ENCODE measurements at places on chromosomes 3 and 15.

- no peak for DNase-seq
These were observed 17.4 kb upstream of the CACNA2D2 start for GRCh38 chr3:50520849-50521248.

- DNase-seq = no peak
These were observed 54.9 kb downstream of the HCN4 start for GRCh38 chr15:73313861-73314260.

DNA sequence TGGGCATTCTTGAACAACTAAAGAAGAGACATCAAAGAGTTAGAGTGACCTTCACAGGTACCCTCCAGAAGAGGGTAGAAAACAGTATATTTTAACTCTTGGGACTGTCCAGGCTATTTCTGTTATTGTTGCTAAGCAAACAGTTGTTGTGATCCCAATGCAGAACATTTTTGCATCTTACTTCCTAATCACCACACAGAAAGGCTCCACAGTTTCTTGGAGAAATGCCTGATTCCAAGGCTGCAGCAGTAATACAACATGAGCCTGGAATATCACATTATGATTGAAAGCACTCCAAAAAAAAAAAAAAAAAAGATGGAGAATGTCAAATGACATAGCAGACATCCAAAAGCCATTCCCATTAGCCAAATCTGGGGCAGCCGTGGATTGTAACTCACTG, 195.6 kb downstream of the CTNNB1 start:
- DNase-seq = no peak

- DNase-seq = no peak
These were observed 29.5 kb downstream of the CORO2B start for GRCh38 chr15:68608206-68608843.

GRCh38 chr3:77204788-77205187, 164.9 kb downstream of the ROBO2 start:
- no peak for DNase-seq

- DNase-seq = no peak
These were observed 46.2 kb upstream of the PLCL2 start for GRCh38 chr3:16838561-16838960.

GRCh38 chr15:41832875-41833274, 5.0 kb downstream of the JMJD7 start:
- no peak for DNase-seq

- DNase-seq = no peak
These were observed 87.8 kb downstream of the C3orf85 start for GRCh38 chr3:109224333-109224732.

GRCh38 chr3:194084284-194084683, 51.7 kb upstream of the HES1 start:
- no peak for DNase-seq

- DNase-seq = no peak
These were observed 76.6 kb downstream of the CNTN3 start for GRCh38 chr3:74537857-74538256.

DNA sequence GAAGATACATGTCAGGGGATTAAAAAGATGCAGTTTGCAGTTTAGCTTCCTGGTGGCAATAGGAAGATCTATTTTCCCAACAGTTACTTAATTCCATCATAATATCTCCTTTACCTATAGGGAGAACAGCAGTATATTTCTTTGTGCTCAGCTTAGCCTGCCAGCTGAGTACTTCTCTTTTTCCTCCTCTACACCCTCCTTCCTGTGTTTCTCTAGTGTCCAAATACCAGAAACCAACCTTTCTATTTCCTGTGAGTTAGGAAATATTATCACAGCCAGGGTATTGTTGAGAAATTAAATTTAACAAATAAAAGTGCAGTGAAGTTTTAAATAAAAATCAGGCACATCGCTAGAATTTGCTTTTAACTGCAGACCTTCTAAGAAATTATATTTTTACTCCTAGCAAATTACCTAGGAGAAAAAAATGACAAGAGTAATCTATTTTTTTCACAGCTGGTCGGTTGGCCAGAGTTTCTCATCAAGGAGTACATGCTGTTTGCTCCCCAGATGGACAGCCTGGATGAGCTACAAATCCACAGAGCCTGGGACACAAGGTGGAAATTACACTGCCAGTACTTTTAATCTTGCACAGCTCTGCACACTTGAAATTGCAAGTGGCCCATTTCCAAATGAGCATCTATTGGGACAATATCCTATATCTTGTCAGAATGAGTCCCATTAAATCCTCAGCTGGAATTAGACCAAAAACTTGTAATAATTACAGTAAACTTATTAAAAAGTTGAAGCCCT, 185.2 kb upstream of the CFAP20DC start:
- DNase-seq = no peak

- DNase-seq = no peak
These were observed 165.9 kb downstream of the STAC start for GRCh38 chr3:36546226-36546625.

DNA sequence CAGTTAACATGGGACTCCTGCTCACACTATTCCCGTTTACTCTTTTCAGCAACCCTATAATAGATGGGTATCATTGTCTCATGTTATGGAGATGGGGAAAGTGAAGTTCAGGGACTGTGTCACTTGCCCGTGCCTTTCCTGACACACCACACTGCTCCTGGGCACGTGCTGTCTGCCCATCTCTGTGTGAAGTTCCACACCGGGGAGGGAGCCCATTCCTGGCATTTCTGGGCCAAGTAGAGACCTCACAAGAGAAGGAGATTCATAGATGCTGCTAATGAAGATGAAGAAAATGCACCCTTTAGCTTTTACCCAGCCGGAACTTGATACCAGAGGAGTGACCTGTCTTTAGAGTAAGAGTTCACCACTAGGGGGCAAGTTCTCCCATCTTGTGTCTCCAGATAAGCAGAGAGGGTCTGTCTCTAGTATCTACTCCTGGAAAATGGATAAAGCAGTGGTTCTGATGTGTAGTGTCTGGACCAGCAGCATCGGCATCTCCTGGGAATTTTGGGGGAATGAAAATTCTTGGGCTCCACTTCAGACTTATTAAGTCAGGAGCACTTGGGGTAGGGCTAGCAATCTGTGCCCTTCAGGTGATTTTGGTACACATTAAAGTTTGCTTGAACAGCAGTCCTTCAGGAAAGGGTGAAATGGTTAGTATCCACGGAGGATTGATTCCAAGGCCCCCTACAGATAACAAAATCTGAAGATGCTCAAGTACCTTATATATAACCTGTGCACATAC, 2.0 kb upstream of the TOPBP1 start:
- no peak for DNase-seq

GRCh38 chr3:156606729-156607128, 51.8 kb upstream of the SSR3 start:
- no peak for DNase-seq

- DNase-seq = no peak
These were observed 77.0 kb upstream of the HEG1 start for GRCh38 chr3:125132815-125133214.

- DNase-seq = no peak
These were observed 960 bp downstream of the THBS1 start for GRCh38 chr15:39581793-39582285.

GRCh38 chr3:190192087-190192486, 71.4 kb upstream of the P3H2 start:
- no peak for DNase-seq

DNA sequence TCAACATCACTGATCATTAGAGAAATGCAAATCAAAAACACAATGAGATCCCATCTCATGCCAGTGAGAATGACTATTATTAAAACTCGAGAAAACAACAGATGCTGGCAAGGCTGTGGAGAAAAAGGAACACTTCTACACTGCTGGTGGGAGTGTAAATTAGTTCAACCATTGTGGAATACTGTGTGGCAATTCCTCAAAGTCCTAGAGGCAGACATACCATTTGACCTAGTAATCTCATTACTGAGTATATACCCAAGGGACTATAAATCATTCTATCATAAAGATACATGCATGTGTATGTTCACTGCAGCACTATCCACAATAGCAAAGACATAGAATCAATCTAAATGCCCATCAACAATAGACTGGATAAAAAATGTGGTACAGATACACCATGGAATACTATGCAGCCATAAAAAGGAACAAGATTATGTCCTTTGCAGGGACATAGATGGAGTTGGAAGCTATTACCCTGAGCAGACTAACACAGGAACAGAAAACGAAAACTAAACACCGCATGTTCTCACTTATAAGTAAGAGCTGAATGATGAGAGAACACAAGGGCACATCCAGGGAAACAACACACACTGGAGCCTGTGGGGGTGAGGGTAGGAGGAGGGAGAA, 15.2 kb upstream of the AVEN start:
- no peak for DNase-seq

- peak; percentile 81 for DNase-seq
These were observed 154.8 kb downstream of the PLCL2 start for GRCh38 chr3:17039594-17039993.

DNA sequence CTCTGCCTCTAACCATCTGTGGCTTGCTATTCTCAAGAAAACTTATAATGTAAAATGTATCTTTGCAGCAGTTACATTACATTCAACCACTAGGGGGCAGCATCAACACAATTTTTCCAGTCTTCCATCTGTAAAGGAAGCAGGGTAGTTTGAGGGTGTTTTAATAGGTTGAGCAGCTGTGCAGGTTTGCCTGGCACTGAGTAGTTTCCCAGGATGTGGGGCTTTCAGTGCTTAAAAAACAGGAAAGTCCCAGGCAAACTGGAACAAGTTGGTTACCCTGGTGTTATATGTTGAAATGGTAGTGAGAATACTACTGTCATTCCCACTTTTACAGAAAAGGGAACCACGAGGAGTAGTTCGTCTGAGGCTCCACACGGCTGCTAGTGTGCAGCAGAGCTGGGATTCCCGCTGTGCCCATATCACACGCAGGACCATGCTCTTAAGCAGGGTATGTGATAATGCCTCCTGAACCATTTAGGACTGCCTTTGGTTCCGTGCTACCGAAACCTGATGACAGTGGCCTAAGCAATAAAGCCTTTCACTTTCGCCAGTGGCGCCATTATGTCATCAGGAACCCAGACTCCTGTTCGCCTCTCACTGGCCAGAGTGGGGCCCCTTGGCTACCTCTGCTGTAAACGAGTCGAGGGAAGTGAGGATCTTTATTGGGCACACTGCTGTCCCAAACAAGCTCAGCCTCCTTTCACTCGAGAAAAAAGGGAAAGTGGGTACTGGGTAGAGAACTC, 64.7 kb upstream of the ZBTB38 start:
- DNase-seq = peak; percentile 58

GRCh38 chr15:29461877-29462276, 192.3 kb upstream of the NSMCE3 start:
- no peak for DNase-seq

GRCh38 chr15:91922646-91923547, 69.4 kb downstream of the SLCO3A1 start:
- no peak for DNase-seq

DNA sequence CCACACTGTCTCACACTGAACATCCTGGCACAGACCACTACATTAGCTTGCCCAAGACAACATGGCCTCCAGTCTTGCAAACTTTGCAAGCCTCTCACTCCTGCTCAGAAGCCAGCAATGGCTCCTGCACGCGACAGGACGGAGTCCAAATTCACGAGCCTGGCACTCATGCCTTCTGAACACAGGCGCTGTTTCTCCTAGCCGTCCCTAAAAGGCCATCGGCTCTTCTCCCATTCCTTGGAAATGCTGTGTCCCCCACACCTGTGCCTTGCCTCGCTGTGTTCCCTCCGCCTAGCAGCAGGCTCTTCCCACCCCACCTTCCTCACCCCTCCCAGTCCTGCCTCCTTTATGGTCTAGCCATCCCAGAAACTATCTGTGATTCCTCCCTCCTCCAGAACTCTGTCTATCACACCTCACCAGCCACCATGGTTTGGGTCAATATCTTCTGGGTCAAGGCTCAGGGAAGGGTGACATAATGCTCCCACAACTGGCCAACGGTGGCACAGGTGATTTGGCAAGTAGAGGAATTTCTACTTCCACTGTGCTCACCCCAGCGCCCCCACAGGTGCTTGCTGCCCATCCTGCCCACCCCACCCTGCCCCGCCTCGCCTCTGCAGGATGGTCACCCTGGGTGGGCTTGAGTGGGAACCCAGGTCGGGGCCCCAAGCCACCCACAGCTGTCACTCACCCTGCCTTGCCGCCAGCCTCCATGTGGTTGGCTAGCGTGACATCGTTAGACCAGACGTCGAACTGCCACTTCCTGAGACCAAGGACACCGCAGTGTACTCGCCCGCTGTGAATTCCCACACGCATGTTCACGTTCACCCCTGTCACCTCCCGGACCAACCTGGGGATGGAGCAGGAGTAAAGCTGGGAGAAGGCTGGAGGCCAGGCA, 120.7 kb downstream of the ADCY5 start:
- no peak for DNase-seq

DNA sequence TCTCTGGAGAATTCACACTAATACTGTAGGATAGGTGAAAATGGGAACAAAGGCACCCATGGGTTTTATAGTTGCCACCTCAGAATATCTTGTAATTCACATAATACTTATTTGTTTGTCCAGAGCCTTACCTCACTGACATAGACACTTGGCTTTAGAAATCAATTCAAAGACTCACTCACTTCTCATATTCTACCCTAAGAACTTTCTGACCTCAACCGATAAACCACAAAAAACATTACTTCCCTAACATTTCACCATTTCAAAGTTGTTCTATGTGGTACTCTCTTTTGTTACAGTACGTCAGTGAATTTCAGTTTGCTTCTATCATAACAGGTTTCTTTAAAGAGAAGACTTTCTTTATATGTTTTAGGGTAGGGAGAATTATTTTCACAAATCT, 359.3 kb downstream of the IGSF11 start:
- no peak for DNase-seq

GRCh38 chr3:126076140-126076539, 7.8 kb downstream of the SLC41A3 start:
- DNase-seq = no peak

- no peak for DNase-seq
These were observed 68.4 kb downstream of the CRTC3 start for GRCh38 chr15:90598031-90598577.

DNA sequence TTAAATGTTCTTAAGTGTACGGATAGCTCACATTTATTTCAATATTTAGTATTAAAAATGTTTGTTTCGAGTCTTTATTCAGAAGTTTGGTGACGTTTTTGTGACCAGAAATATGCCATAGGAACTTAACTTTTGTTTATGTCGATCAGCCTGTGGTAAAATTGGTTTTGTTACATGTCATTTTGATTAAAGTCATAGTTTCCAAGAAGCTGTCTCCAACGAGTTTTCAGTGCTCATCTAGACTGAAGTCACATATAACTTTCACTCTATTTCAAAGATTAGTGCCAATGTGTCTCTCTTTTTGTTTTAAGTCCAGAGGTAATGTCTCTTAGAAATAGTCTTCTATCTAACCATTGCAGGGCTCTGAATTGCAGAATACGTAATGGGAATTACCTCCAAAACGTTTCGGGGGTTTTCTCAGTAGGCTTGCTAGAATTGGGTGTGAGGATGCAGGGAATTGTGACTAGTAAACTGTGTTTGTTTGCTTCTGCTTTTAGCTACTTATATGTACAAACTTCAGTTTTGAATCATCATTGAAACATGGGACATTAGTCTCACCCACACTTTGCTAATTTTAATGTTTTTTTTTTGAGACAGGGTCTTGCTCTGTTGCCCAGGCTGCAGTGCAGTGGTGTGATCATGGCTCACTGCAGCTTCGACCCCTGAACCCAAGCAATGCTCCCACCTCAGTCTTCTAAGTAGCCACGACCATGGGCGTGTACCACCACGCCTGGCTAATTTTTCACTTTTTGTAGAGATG, 3.0 kb downstream of the BUB1B start:
- no peak for DNase-seq

- DNase-seq = no peak
These were observed 580 bp upstream of the RUBCN start for GRCh38 chr3:197737319-197737649.

All from Panc1 (cell line).